Mesendoderm (in vitro differentiated cells): ENCODE measurements at places on chromosomes 4 and X.

DNA sequence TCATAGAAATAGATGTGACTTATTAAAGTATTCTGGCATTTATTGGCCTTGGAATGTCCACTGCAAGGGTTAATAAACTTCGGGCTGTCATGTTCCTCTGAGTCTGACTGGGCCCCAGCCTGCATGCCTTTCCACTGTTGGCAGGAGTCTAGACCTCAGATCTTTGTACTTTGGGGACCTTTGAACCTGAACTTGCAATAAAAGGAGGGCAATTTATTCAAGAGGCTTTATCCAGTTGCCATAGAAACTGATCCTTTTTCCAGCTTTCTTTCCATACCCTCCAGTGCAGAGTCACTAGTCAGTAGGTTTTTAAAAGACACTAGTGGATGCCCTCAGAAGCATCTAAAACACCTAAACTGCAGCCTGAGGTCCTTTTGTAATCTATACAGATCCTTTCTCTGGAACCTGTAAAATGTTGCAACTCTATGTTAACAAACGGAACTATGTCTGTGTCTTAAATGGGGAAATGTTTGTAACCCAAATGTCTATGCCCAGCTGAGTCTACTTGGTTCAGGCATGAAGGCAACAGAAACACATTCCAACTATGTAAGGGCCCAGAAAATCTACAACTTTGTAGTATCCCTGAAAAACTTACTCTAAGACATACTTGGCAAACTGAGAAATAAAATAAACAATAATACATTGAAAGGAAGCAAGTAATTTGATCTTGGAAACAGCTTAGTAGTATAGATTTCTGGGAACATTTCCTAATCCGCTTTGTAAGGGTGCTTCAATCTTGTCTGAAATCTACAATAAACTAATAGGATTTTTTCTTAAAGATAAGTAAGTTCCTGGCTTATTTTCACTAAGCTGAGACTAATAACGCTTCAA lies 41.5 kb downstream of the SOWAHB start:
- DNase-seq: peak; percentile 16

- DNase-seq: no peak
Measured at GRCh38 chr4:176048631-176049030, 17.0 kb upstream of the WDR17 start.

GRCh38 chr4:53647547-53647946 lies 56.3 kb upstream of the LNX1 start:
- no peak for DNase-seq

- no peak for DNase-seq
Measured at GRCh38 chr4:24932515-24933225, 19.8 kb upstream of the CCDC149 start.

GRCh38 chrX:46759645-46759974 lies 692 bp upstream of the SLC9A7 start:
- DNase-seq: peak; percentile 75

- DNase-seq: peak; percentile 13
Measured at GRCh38 chrX:148542481-148543255, 42.3 kb downstream of the AFF2 start.

DNA sequence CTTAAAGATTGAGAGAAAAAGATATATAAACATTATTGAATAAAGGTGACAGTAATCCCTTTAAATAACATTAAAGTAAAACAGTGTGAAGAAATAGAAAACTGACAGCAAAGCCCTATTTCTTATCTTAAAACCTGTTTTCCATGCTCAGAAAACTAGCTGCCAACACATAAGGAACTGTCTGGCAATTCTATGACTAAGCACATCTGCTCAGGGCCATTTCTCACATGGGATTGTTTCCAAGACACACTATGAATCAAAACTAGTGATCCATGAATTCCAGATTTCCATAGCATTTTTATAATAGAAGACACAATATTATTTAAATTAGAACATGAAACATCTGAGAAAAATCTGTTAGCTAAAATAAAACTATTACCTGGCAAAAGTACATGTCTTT lies 113.4 kb downstream of the SCLT1 start:
- DNase-seq: no peak

- DNase-seq: no peak
Measured at GRCh38 chr4:1446502-1447386, 40.5 kb upstream of the NKX1-1 start.

GRCh38 chr4:57544811-57545654 lies 434.8 kb upstream of the IGFBP7 start:
- DNase-seq: peak; percentile 15

- DNase-seq: no peak
Measured at GRCh38 chr4:632926-633325, 7.6 kb downstream of the PDE6B start.

DNA sequence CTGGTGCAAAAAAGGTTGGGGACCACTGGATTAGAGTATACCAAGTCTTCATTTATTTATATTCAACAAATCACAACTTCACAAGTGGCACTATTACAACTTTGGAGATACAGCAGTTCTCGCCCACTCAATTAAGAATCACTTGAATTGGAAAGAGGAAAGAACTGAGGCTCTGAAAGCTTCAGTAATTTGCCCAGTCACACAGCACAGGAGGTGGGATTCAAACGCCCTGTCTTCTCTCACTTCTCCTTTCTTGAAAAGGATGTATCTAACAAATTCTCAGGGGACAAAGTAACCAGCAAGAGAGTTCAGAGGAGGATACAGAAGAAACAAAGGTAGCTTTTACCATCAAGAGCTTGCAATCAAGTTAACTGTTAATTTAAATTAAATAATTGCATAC lies 12.4 kb downstream of the SMIM14 start:
- no peak for DNase-seq

GRCh38 chrX:45619290-45619689 lies 418.6 kb upstream of the DIPK2B start:
- peak; percentile 69 for DNase-seq

DNA sequence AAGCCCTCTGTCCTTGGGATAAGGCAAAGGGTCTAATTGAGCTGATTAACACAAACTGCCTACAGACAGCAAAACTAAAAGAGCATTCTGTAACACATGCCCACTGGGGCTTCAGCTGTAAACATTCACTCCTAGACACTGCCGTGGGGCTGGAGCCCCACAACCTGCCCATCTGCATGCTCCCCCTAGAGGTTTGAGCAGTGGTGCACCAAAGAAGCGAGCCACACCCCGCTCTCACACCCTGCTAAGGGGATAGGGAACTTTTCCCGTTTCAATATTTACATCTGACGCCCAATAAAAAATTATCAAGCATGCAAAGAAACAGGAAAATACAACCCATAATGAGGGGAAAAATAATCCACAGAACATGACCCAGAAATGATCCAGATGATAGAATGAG lies 46.9 kb upstream of the HSD17B10 start:
- DNase-seq: peak; percentile 8

GRCh38 chr4:119314356-119314755 lies 7.6 kb downstream of the FABP2 start:
- DNase-seq: peak; percentile 66

DNA sequence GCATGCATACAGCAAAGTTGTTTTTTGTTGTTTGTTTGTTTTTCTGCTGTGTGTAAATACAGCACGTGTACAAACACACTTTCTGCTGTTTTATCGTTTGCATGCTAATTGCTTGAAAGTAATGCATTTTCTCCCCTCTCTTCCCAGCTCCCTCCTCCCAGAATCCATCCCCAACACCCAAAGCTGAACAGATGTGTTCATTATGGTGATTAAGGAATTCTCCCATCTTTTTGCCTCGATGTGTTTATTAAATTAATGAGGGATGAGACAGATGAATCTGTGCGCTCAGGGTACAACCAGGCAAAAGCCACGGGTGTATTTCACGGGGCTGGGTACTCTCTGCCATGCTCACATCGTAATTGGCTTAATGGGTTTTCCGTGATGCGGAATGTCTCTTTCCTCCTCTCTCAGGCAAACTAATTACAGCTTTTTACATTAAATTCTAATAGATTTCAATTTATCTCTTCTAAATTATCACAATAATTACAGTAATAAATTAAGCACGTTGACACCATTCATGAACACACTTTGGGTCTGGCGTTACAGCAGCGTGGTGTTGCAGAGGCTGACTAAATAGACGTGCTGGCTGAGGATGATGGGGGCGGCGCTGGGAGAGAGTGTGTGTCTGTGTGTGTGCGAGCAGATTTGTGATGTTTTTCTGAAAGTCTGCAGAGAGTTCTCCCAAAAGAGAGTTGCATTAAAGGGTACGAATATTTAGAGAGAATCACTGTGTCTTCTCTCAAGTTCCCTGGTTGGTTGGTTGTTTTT lies 117.7 kb downstream of the CRLF2 start:
- DNase-seq: no peak

- DNase-seq: peak; percentile 42
Measured at GRCh38 chrX:116961872-116962582, 499.3 kb upstream of the CT83 start.

GRCh38 chrX:69060631-69061408 lies 104.4 kb downstream of the PJA1 start:
- peak; percentile 76 for DNase-seq

DNA sequence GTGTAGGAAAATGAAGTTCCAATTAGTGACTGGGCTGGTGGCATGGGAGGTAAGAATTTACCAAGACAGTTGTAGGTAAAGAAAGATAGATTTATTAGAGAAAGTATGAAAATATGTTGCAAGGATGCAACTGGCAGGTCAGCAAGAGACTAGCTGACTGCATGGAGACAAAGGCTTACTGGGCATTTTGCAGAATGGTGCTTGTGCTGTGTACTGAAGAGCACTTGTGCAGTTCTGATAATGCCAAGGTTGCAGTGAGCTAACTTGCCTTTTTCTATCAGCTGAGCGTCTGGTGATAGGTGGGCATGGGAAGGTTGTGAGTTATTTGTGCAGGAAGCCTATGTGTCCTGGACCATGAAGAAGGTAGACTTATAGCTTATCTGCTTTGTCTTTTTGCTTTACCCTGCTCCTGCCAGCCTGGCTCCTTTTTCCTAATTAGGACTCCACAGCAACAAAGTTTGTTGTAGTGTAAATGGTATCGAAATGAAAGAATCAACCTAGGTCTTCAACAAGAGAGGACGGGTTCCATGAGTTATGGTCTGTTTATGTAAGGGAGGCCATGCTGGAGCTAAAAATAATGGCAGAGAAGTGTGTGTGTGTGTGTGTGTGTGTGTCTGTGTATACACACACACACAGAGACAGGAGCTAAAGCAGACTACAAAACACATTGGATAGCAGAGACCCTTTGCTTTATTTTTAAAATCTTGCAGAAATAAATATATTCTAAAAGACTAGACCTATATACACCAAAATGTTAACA lies 15.0 kb downstream of the BST1 start:
- no peak for DNase-seq

GRCh38 chr4:85445050-85445639 lies 29.8 kb upstream of the ARHGAP24 start:
- no peak for DNase-seq

DNA sequence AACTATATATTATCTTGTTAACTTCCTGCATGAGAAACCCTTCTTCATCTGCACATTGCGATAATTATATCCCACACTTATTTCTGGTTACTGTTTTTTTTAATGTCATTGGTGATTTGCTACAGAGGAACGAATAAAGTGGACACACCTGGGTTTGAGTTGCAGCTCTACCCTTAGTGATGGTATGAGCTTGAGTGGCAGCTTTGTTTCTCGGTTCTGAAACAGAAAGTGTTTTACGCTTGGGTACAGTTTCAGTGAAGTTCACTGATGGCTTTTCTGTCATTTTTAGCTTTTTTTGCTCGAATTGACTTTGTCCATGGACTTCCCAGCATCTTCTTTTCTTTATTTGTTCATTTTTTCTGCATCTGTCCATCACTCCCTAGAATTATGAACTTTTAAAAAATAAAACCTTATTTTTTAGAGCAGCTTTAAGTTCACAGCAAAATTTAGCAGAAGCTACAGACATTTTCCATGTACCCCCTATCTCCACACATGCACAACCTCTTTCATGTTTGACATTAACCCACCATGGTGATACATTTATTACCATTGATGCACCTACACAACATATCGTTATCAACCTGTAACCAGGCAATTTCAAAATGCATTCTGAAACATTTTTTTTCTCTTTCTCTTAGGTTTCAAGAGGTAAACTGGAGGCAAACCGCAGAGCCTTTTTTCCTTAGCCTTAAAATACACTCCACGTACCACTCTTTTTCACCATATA lies 1041.6 kb upstream of the PRKX start:
- no peak for DNase-seq

DNA sequence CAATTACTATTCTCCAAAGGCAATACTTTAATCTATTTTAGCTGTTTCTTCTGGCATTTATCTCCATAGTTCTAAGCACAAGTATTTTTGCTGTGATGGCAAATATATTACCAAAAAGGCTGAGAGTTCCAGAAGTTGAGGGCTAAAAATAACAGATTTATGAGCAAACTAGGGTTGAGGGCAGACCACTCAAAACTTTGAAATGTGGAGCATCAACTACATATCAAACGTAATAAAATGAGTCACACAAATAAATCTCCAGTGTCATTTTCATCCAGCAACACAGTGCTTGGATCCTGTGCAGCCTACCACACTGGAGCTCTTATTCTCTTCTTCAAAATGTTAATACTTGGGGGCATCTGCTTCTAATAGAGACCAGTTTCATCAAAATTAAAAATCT lies 163.9 kb downstream of the HS3ST1 start:
- no peak for DNase-seq

DNA sequence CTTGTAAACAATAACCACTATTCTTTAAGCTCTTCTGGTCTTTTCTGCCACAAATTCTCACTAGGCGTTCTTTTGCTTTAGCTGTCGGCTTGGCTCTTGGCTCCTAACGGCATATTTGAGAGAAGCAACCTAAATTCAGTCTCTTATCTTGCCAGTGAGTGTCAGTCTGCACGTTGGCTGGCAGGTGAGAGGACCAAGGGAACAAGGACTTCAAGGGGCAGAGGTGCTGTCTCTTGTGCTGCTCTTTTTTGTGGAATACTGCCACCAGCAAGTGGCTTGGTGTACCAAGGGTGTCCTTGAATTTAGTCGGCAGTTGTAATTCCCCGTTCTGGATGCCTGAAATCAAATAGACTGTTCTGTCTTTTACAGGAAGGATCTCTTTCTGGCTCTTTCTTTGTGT lies 77.8 kb upstream of the SLC4A4 start:
- DNase-seq: no peak

DNA sequence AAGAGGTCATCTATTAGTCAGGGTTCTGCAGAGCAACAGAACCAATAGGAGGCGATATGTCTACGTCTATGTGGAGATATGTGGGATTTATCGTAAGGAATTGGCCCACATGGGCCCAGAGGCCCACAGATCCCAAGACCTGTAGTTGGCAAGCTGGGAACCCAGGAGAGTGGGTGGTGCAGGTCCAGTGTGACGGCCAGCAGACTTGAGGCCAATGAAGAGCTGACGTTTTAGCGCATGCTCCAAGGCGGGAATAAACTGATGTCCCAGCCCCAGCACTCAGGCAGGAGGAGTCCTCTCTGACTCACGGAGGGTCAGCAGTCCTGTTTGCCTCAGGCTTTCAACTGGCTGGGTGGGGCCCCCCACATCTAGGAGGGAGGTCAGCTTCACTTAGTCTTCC lies 21.3 kb downstream of the SPACA5 start:
- DNase-seq: no peak

DNA sequence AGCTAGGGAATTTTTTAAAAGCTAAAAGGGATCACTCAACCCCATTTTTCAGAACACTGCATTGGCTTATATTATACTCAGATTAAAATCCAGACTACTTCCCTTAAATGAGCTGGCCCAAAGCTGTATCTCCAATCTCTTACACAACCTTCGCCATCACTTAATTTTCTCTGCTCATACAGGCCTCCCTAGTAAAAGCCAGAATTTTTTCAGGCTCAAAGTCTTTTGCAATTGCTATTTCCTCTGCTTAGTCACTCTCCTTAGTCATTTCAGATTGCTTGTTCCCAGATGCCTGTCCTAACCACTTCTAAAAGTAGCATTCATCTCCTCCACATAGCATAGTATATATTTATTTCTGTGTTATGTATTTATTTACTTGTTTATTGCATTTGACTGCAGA lies 1587.9 kb upstream of the ADGRL3 start:
- DNase-seq: peak; percentile 9
